ENCODE measurements at places on chromosomes 1 and 21. TPM values are rescaled to one million over a fixed set of nuclear protein-coding genes. Genes with fewer than 3 reads are reported as not detected.

PPM1J gene
- 0.33 TPM for total RNA-seq

GRCh38 chr1:983798-984475 is 2.0 kb upstream of the PERM1 start:
- no peak for DNase-seq

DNA sequence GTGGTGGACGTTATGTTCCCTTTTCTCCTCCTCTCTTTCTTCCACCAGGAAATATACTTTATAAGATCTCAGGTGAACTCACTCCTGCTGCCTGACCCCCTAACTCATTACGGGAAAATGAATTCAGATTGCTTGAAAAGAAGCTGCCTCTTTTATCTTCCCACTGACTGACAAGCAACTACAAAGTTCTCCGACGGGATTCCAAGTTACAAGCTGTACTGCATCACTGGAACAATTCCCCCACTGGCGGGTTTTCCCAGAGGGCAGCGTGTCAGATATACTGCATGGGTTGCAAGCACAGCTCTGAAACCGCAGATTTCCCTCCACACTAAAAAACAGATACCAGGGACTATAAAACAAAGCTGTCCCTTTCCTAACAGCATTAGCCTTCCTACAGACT is 390.6 kb downstream of the KCTD3 start:
- no peak for DNase-seq

GRCh38 chr1:87106144-87106543 is 191.7 kb downstream of the HS2ST1 start:
- no peak for DNase-seq

- peak; percentile 88 for DNase-seq
Observed at GRCh38 chr1:47333578-47333921, at the start of gene CMPK1. CMPK1 (plus strand) TSS chr1:47333790; CDS start chr1:47333946, 156 bp downstream.

DNA sequence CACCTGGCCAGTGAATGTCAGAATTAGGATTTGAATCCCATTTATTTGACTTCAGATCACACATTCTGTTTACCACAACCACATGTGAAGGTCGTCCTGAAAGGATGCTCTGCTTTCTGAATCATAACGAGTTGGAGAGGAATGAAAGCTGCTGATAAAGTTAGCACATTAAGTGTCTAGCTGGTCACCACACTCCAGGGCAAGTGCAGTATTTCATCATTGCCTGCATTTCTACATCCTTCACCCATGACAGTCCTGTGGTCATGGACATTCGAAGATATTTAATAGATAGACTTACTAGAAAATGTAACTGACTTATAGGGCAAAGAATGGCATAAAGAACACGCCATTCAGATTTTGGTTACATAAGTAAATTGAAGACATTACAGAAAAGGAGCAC is 52.7 kb upstream of the ST6GALNAC3 start:
- no peak for DNase-seq

DNA sequence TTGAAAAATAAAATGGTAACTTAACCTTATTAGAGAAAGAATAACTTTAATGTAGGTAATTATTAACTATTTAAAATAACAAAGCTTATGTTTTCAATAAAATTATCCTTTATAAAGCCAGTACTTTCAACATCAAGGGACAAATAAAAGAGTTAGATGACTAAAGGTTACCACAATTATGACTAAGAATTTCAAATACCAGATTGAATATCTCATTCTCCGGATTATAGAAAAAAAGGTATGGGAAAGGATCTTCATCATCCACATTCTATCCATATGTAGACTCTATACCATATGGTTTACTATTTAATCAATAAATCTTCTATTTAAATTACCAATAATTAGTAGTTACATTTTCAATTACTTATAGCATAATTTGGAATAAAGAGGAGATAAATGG is 62.8 kb downstream of the TOR3A start:
- no peak for DNase-seq

KCNK2 gene
- total RNA-seq = 0.08 TPM

GRCh38 chr1:47766832-47767740 is 230.1 kb downstream of the TRABD2B start:
- DNase-seq = no peak

ZRANB2 gene
- 21.5 TPM for total RNA-seq

GRCh38 chr1:156463874-156464273 is 36.7 kb downstream of the MEF2D start:
- no peak for DNase-seq

DNA sequence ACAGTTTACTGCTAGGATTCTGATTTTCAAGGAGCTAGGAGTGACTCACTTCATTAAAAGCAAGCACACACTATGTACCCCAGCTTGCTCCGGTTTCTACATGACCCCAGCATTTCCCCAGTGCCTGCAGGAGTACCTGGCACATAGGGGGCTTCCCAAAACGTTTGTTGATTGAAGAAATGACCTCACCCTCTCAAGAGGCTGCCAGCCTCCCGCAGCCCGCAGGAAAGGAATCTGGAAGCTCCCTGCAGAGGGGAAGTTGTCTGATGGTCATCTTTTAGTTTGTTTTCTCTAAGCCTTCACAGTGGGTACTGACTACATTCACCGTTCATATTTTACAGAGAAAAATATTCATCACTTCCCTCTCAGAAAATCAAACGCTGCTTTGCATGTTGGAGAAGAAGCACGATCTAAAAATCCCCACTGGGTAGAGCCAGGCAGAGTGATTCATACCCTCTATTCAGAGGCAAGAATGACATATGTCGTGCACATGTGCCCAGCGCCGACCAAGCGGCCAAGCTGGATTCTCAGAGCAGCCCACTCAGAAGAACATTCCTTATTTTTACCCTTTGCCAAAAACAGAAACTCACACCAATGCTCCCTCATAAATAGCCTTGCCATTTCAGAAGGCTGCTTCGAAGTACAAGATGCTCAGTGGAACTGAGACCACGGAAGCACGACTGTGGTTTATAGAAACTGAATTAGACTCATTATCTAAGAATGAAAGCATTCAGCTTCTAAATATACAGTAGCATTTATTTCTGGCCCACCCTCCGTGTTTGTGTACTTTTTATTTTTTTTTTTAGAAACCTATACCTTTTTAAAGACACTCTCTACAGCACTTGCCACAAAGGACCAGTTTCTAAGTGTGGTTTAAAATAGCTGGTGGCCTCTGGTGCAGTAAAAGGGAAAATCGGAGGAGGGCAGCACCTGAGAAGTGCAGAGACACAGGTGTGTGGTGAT is 143.2 kb downstream of the MIS18A start:
- no peak for DNase-seq

UBXN10 gene
- total RNA-seq = 1.3 TPM

SARS1 gene
- 80.0 TPM for total RNA-seq

SLAMF8 gene
- total RNA-seq = 0.53 TPM

DNA sequence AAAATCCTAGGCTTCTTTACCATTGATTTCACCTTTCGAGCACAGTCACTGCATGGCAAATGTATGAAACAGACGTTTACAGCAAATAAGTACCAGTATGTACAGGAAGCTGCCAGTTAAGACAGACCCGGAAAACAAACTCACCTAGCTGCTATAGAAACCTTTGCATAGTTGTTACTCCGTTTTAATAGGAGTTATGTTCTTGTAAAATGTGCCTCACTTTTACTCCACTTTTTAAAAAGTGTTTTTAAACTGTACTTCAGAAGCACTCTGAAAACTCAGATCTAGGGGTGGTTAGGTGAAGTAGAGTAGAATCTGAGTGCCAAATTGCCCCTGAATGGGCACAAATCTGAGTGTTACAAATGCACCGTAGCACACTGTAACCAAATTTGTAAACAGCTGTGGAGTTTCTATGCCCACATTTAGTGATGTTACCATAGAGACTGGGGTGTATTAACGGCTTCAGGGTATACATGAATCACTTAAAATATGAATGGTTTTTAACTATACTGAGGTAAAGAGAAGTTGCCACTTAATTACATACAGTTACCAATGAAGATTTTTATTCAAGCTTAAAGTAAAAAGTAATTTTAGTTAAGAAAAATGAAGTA is 30.7 kb downstream of the CNIH4 start:
- DNase-seq = no peak

LHX8 gene
- not detected for total RNA-seq

LTN1 gene
- 9.9 TPM for total RNA-seq

CELA2B gene
- total RNA-seq = 0.83 TPM

GRCh38 chr1:212261361-212261929 is 23.8 kb upstream of the PPP2R5A start:
- peak; percentile 61 for DNase-seq

RGS18 gene
- 0.65 TPM for total RNA-seq

DNA sequence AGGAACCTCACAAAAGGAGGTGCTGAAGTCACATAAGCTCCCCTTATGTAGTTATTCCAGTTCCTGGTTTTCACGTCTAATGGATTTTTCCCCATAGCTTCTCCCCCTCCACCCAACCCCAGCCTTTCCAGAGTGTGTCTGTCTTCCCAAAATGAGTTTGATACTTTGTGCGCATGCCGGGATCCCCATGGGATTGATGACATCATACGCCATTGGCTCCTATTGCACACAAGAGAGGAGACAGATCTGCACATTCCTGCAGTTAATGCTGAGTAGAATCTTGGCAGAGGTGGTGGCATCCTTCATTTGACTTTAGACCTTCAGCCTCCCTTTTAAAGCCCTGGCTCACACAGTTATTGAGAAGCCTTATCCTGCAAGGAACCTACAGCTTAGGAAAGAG is 71.4 kb downstream of the DDR2 start:
- no peak for DNase-seq

GRCh38 chr1:64867266-64867665 is 99.1 kb downstream of the JAK1 start:
- DNase-seq = no peak

FCRL6 gene
- total RNA-seq = 0.23 TPM

GRCh38 chr1:158333405-158334155 is 2.2 kb upstream of the CD1B start:
- DNase-seq = no peak

SUSD4 gene
- total RNA-seq = 1.3 TPM

S100A3 gene
- total RNA-seq = not detected

S100A12 gene
- 1.2 TPM for total RNA-seq

DNA sequence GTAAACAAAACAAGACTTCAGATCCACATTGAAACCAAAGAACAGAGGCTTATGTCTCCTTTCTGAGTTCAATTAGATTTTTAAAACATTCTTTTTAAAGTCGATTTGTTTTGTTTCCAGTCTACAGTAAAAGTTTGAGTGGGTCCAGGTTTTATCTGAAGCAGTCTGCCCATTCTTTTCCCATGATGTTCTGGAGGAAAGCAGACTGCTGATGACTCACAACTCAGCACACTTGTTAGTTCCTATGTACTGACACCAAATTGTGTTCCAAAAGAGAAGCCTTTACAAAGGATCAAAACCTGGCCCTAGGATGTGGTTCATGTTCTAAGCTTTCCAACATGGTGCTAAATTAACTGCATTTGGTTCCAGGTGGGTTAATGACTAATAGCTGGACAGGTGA is 11.4 kb upstream of the CCN1 start:
- no peak for DNase-seq

DNA sequence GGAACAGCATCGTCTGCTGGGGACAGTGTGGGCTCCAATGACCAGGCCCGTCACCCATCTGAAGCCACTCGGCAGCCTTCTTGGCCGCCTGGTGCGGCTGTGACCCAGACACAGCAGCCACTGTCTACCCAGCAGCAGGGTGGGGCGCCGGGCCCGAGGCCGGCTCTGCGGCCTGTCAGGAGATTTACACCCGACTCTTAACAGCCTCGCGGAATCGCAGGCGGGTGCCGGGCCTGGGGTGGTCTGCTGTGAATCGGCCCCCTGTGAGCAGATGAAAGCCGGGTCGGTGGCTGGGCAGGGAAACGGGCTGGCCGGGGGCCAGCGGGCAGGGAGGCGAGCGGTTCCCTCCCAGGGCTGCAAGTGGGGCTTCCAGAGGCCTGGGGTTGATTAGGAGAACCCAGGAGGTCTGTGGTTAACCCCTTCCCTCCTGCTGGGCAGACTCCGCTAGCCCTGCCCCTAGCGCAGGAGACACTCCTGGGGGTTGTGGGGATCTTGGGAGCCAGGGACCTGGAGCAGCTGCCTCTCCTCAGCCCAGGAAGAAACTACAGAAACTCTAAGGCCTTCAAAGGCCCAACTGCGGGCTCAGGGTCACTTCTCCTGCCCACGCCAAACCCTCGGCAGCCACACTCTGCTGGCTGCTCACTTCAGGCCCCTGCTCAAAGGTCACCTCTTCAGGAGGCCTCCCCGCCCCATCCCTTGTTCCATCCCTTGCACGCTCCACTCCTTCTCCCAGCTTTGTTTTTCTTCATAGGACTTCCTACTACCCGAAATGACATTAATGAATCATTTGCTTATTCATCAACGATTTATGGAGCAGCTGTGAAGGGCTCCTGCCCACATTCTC is 15.6 kb downstream of the RUNX3 start:
- no peak for DNase-seq
